ENCODE measurements at places on chromosomes 1 and 21.

DNA sequence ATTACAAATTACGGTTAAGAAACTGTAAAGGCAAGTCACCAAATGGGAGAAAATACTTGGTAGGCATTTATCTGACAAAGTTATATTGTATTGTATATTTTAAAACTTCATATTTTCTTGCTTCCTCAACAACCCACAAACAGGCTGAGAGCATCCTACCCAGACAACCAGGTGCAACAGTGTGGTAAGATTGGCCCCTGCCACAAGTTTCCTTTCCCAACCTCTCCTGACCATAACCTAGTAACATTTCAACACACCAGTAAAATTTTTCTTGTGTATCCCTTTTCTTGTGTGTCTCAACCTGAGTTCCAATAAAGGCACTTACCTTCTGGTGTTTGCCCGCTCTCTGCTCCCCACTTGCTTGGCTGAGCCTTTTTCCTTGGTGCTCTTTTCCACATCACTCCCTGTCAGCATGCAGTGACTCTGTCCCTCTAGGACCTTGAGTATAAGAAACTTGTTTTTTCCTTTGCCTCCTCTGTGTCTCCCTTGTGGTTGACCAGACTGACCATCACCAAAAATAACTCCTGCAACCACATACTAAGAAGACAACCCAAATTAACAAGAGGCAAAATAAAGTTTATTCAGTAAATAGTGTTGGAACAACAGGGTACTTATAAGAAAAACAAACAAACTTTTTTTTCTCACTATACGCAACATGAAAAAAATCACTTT, 40.9 kb downstream of the FCRL3 start:
- DNase-seq: no peak

- peak; percentile 81 for DNase-seq
These were observed 11.0 kb upstream of the RNU1-3 start for GRCh38 chr1:16677552-16678431.

GRCh38 chr1:158113759-158114127, 67.0 kb upstream of the CD1D start:
- DNase-seq: no peak

- DNase-seq: no peak
These were observed 43.1 kb downstream of the PTPRU start for GRCh38 chr1:29279406-29279805.

DNA sequence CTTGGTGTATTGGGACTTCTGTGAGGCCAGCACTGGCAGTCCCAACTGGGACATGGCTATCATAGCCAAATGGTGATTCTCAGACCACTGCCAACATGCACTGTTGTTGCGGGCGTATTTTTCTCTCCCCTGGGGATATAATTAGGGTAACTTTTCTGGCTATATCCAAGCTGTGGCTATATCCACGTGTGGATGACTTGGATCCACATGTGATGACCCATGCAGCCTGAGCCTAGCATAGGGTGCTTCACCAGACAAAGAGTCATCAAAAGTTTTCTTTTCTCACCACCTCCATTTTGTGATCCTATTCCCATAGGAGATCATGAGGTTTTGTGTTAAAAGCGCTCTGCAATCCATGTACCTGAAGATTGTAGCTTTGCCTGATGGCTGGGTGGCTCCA, 51.2 kb upstream of the CSF3R start:
- DNase-seq: no peak

GRCh38 chr1:44584167-44584566, 90.1 kb downstream of the TMEM53 start:
- DNase-seq: no peak

DNA sequence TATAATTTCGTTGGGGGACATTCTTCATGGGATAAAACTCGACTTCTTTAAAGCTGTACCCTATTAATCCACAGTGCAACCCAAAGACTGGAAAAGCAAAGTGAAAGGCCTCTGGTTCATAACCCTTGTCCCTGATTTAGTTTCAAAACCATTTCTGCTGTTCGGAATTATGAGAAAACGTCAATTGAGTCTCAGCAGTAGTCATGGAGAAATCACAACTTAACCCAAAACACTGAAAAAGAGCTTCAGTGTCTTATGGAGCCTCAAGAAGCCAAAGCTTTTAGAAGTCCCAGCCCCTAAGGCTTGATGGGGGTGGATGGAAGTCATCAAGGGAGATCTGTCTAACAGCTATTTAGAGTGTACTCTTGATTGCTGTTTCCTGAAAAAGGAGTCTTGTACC, 73.5 kb upstream of the VCAM1 start:
- DNase-seq: no peak

DNA sequence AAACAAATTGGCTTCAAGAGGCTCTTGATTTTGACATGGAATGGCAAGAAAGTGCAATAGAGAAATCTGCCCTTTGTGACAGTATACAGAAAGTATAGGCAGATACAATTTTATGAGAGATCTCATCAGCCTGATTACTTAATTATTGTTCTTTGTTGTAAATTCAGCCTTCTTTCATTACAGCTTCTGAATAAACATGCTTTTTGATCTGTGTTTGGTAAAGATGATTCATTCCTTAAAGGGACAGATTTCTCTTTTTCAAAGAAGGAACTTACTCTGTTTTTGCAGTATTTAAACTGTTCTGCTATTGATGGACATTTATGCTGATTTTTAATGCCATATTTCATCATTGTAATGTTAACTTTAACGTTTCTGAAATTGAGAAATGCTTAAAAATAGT, 13.7 kb upstream of the MPC2 start:
- DNase-seq: no peak

- DNase-seq: no peak
These were observed 39.1 kb upstream of the DPH5 start for GRCh38 chr1:101064697-101065096.

DNA sequence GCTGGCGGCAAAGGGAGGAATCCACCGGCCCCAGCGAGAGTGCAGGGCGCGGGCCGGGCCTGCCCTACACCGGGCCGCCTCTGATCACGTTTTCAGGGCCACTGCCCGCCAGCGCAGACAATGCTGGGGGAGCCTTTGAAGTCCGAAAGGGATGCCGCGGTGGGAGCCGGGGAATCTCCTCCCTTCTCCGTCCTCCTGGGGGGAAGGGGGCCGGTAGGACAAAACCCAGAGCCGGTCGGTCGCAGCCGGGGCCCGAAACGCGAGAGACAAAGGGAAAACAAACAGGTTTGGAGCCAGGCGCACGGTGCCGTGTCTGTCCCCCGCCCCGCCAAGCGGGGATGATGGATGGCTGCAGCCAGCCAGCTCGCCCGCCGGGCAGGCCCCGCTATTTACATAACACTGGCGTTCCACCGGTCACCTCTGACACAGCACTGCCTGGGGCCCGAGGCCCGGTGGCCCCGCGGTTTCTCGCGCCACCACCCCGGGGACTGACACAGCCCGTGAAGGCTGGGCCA, 92.0 kb downstream of the CASZ1 start:
- no peak for DNase-seq

- DNase-seq: no peak
These were observed 68.6 kb downstream of the SIPA1L2 start for GRCh38 chr1:232561381-232561780.

DNA sequence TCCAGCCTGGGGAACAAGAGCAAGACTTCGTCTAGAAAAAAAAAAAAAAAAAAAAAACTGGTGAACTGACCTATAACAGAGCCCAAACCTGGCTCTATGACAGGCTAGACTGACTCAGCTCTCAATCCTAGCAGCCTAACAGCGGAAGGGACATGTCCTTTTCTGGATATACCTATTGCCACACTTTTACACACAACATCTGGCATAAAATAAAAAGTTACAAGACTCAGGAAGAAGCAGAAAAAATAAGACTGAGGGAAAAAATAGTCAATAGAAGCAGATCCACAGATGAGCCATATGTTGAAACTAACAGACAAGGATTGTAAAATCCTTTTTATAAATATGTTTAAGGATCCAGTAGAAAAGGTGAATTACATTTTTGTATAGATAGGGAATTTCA, 57.5 kb upstream of the IPO9 start:
- no peak for DNase-seq

DNA sequence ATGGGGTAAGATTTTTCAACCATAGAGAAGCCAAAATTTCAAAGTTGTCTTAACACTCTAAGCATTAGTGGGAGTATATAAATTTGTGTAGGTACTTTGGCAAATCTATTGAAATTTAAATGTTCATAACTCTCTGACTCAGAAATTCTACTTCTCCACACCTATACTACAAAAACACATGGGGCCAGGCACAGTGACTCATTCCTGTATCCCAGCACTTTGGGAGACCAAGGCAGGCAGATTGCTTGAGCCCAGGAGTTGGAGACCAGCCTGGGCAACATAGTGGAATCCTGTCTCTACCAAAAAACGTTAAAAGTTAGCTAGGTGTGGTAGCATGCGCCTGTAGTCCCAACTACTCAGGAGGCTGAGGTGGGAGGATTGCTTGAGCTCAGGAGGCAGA, 41.3 kb upstream of the RAVER2 start:
- no peak for DNase-seq

DNA sequence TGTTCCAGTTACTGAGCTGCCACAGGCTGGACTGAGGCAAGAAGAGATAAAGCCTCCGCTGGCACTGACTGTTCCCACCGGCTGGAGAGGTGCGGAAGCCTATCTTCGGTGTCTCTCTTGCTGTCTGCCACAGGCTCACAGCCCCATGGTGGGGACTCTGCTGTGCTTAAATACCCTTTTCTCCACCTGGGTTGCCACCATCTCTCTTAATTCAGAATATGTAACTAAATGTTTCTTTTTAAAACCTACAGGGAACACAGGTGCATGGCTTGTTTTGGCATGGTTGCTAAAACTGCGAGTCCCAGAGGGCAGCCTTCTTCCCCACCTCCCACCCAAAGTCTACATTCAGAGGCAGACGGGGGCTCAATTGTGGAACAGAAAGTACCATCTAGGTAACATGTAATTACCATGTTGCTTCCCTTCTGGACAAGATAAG, 8.1 kb upstream of the LBR start:
- no peak for DNase-seq

- DNase-seq: no peak
These were observed 80.2 kb downstream of the SLC45A1 start for GRCh38 chr1:8398086-8398485.

GRCh38 chr1:151458802-151459330, 428 bp downstream of the POGZ start:
- DNase-seq: peak; percentile 47

DNA sequence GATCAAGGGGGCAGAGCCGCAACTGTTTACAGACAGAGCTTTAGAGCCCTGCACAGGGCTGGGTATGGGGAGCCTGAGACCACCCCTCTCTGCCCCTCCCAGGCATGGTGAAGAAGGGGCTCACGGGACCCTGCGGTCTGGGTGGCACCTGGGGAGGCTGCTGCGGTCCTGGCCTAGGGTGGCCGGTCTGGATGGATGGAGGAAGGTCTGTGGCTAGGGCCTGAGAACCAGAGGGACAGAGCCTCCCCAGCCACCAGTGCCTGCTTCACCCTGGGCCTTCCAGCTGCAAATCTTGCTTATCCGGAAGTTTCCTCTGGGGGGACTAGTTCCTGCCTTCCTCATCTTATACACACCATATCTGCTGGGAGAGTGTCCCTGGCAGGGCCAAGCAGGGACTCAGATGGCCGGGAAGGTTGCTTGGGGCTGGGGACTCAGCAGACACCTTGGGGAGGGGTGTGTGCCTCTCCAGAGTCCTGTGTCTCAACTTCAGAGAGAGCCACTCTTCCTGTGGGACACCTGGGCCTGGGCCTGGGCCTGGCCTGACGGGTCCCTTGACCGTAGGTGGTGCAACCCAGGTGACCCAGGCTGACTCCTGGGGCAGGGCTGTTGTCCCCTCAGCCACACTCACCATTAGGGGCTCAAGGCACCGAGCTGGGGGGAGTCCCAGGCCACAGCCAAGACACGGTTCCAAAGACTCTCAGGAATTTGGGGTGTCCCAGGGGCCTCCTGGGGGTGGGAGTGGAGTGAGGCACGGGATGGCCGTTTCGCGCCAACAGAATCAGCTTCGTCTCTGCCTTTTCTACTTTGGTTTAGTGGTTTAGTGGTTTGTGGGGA, 52.0 kb upstream of the ACTRT2 start:
- no peak for DNase-seq

GRCh38 chr1:83060651-83061390, 938.1 kb downstream of the TTLL7 start:
- no peak for DNase-seq

Measured in activated CD4-positive, alpha-beta T cell treated with anti-CD3 and anti-CD28 coated beads, Interleukin-2, amount 50 U/mL, for 16 hours (primary cell).